ENCODE measurements at places on chromosomes 7 and 10.

- DNase-seq: no peak
Measured at GRCh38 chr10:89307269-89307577, 5.4 kb downstream of the IFIT2 start.

DNA sequence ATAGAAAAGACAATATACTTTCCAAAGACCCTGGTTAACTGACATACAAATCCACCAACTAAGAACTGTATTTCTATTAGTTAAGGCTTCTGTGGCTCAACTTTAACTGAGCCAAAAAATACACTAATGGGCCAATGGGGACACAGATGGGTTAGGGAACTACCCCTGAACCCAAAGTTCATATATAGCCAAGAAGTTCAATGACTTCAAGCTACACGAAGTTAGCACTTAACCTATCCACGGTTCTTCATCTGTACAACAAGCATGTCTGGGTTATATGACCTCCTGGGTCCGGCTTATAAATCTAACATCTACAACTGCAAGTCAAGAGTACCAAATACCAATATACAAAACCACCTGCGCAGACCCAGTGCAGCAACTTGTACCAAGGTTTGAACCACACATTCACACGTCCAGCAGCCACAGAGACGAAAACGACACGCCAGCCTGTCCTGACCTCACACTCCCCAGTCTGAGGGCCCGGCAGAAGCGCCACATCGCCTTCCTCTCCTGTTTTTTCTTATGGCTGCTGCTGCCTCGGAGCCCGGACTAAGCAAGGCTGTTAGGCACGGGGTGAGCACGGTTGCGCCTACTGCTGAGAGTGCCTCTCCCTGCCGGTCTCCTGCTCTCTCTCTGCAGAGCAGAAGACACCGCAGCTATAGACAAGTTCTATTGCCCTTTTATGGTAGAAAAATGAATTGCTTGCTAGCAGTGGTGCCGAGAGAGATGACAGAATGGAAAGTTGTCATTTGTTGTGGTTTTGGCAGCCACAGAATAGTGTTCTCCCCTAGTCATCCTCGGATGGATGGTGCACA, 86.3 kb downstream of the RNF216 start:
- DNase-seq: no peak

DNA sequence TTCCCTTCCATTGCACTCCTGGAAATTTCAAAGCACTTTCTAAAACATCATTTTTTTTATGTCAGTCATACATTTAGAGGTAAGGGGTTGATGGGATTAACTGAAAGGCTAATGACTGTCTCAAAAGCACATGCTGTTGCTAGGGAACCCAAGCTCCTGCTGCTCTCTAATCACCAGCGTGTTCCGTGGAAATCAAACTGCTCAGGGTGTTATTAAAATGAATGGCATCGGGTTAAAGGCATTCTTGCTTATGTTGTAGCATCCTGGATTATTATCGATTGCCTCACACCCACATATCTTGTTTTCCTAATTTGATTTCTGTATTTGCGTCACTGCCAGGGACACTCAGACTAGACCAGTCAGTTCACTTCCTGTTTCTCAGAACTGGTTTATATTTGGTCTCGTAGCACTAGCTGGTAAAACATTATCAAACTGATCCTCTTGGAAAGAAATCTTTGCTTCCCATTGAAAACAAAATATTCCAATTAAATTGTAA, 216.5 kb upstream of the MKLN1 start:
- DNase-seq: peak; percentile 37

- no peak for DNase-seq
Measured at GRCh38 chr10:117262903-117263293, 22.0 kb downstream of the SLC18A2 start.

Data from putamen (tissue), 1 donor.